Fibroblast of skin of right biceps (primary cell): ENCODE measurements at places on chromosomes 7 and 10.

DNA sequence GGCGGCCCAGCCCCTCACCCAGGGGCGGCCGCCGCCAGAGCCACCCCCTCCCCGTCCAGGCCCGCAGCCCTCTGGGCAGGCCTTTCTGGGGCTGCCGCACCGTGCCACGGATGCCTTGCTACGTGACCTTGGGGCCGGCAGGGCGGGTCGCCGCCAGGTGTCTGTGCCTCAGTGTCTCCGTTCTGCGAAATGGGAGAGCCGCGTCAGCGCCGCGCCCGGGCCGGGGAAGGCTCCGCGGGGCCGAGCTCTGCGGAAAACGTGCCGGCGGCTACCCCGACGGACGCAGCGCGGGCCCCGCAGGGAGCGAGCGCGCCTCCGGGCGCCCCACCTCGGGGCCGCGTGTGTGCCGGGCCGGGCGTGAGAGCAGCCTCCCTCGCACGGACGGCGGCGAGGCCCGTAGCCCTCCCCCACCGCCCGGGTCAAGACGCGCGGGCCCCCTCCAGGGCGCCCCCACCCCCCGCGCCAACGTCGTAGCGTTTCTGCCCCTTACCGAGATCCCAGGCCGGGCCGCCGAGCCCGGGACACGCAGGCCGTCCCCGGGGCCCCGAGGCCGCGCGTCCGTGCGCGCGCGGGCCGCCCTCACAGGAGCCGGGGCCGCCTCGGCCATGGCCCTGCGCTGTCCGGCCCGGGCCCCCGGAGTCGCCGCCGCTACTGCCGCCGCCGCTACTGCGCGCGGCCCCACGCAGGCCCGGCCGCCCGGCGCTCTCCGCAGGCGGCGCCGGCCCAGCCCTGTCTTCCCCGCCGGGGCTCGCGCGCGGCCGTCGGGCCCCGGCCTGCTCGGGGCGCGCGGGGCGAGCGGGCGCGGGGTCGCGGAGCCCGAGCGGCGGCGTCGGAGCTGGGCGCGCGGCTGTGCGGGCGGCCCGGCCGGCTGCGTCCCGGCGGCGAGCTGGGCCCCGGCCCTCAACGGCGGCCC, 1.1 kb downstream of the ZNF777 start:
- DNase-seq, result peak; percentile 20

- no peak for DNase-seq
Observed at GRCh38 chr10:60871215-60871614, 72.8 kb downstream of the RHOBTB1 start.

- DNase-seq, result peak; percentile 99
Observed at GRCh38 chr7:48084727-48085432, 4.2 kb upstream of the UPP1 start.

GRCh38 chr7:134865001-134865845, 85.8 kb downstream of the CALD1 start:
- peak; percentile 34 for DNase-seq

- peak; percentile 40 for DNase-seq
Observed at GRCh38 chr10:7789390-7789789, 1.4 kb downstream of the ATP5F1C start.

- no peak for DNase-seq
Observed at GRCh38 chr7:5350600-5351385, 68.0 kb downstream of the SLC29A4 start.

DNA sequence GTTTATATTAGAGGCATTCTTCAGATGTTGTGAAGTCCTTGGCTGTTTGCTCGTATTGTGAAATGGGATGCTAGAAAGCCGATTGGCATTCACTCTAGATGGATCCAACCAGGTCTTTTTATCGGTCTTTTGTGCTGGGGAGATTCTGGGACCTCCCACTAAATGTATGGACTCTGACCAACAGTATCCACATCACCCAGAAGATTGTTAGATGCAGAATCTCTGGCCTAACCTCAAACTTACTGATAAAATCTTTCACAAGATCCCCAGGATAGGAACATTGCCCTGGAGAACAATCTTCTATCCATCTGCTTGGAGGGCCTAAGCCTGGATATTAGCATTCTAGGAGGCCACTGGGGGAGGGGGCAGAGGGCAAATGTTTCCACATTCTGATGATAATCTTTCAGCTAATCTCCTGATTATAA, 160.9 kb downstream of the PLXDC2 start:
- DNase-seq, result no peak

DNA sequence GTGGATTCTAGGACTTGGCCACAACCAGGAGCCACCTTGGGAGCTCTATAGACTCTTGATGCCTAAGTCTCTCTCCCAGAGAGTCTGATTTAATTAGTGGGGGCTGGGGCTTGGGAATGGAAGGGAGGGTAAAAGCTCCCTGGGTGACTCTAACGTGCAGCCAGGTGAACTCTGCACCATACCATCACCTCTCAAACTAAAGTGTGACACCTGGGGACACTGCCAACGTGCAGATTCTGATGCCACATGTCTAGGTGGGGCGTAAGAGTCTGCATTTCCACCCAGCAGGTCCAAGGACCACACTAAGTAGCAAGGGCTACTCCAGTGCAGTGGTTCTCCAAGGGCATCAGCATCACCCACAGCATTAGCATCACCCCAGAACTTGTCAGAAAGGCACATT, 28.3 kb downstream of the LRRC20 start:
- DNase-seq, result no peak

DNA sequence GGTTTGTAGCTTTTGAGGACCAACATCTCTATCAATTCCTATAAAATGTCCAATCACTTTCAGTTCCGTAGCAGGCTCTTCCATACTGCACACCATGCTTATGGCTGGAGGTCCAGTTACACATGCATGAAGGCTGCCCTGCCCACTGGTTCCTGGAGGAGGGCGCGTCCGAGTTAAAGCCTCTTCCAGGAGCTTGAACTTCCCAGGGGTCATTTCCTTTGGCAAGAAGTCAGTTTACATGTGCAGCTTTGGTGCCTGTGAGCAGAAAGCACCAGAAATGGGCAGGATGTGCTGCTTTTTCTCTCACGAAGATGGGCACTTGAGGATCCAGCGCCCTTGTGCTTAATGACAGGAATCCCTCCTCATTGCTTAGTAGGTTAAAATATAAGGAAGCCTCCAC, 17.6 kb upstream of the PHYH start:
- DNase-seq, result no peak

DNA sequence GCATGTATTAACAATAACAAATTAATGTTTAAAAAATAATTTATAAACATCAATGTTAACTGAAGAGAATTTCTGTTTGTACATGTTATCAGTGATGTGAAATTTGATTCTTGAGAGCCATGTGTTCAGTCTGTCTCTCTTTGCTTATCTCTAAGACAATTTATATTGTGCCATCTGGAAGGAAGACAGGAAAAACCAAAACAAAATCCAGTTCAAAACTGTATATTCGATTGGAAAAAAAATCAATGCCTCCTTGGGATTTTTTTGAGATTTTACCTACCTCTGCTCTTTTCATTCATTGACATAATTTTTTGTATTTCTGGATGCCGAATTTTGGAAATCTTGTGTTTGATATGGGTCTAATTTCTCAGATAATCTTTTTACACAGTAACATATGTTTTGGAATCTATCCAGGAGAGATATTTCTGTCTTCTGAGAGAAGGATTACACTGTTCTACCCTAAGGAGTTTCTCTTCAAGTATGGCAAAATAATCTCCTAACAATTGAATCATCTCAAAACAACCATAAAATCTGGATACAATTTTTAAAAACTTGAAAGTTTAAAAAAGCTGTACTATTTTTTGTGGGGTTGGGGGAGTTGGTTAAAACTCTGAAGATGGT, 311.9 kb upstream of the GNAI1 start:
- no peak for DNase-seq

DNA sequence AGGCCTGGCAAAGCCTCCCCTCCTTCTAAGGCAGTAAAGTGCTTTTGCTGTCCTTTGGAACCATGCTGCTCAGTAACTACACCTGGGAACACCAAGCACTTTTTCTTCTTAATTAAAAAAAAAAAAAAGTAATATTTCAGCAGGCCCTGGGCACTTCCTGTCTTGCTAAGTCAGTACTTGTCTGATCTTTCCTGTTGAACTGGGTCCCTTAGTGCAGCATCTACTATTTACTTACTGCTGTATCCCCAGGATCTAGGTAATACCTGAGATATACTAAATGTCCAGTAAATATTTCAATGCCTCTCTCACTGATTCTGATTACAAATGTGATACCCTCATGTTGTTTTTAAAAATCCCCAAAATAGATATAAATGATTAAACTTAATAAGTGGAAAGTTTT, 77.4 kb downstream of the PPP1R3C start:
- DNase-seq, result no peak

GRCh38 chr10:69757553-69758309, 44.0 kb upstream of the COL13A1 start:
- peak; percentile 84 for DNase-seq

- DNase-seq, result no peak
Observed at GRCh38 chr10:95500097-95500496, 61.1 kb downstream of the SORBS1 start.

GRCh38 chr7:157830331-157830730, 493.5 kb downstream of the DNAJB6 start:
- no peak for DNase-seq

DNA sequence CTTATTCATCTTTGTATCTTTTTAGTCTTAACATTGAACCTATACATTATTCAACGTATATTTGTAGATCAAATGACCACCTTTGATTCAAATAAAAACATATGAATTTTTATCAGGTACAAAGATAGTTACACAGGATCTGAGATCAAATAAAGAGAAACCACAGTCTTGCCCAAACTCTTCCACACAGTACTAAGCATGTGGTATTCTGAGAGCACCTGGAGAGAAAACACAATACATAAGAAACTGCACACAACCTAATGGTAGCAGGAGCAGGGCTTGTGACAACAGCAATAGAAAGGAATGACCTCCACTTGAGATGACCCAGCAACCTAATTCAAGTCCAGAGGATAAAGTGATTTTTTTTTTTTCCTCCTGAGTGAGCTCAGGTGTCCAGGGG, 6.5 kb upstream of the WASL start:
- no peak for DNase-seq

- DNase-seq, result no peak
Observed at GRCh38 chr10:8637640-8638039, 583.2 kb downstream of the GATA3 start.

DNA sequence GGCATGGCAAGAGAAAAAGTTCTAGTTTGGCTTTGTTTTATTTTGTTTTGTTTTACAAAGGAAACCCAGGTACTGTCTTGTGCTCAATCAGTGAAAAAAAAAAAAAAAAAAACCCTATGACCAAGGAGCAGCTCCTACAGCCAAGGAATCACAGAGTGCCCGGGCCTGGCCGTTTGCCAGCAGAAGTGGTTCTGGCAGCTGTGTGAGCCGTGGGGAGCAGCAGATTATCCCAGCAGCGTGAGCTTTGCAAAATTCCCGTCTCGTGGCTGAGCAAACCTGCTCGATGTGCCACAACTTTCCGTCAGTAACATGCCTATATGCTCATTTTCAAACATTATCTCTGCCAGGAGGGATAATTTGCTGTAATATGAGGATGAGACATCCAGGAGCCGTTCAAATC, 293.7 kb downstream of the POU6F2 start:
- DNase-seq, result peak; percentile 57

DNA sequence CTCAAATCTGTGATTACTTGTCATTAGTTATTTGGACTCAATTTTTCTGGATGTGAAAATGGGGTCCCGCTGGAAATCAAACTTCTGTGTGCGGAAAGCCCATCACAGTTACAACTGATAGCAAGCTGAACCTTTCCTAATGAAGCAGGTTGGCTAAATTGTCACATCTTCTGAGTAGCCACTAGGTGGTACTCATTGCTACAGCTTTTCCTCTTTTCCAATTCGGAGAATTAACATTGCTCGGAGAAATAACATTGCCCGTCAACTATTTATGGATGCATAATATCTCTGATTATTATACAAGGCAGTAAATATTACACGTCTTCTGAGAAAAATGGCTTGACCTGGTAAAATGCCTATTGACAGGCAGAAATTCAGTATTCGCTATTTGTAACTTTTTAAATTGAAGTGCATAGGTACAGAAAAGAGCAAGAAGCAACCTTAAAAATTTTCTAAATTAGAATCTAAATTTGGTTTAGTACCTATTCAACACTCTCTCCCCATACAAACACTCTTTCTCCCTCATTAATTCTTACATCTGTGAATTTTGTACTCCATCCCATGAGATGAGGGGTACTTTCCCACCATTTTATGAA, 17.3 kb upstream of the BLOC1S2 start:
- DNase-seq, result peak; percentile 14

DNA sequence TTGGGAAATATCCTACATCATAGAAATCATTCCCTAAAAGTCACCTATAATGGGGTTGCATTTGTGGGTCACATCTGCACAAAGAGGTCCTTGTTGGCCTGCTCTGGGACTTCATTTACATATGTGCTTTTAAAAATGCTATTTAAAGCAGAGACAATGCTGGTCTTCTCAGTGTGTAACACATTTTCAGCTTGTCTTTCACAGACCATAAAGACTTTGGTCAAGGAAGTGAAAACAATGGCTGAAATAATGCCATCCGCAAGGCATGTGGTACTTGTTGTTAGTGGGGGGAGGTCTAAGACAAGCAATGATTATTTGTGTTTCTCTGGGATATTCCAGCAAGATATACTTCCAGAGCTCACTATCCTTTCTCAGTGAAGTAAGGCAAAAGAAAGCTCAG, 84.6 kb upstream of the PDLIM1 start:
- DNase-seq, result no peak

- DNase-seq, result no peak
Observed at GRCh38 chr7:55690-56248, 136.6 kb upstream of the FAM20C start.

DNA sequence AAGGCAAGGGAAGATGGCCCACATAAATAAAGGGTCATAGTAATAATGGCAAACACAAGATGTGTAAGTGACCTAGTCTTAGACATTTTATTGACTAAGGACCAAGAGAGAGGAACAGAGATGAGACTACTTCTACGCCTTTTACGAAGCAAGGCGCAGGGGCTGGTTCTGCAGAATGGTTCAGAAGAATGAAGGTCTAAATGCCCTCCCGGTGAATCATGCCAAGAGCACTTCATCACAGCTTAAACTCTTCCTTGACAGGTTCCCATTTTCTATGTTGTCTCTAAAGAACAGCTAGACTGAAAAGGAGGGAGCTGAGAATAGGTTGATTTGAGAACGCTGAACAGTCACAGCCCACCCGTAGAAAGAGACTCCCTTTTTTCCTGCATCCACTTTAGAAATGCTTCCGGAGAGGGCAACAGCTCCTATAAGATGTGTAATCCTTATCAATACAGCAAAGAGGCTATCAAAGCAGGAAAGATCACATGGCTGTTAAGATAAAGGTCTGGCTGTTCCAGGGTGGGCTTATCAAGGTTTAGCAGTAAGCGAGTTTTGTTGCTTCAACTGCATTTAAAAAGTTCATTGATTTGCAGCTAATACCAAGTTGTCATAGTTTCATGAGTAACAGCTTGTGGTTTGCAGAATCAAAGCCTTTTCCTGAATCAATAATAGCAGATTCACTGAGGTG, 93.4 kb upstream of the AUTS2 start:
- no peak for DNase-seq

GRCh38 chr10:60350400-60350799, 39.3 kb downstream of the ANK3 start:
- peak; percentile 13 for DNase-seq

GRCh38 chr7:73976761-73977618, 51.0 kb upstream of the ELN start:
- peak; percentile 87 for DNase-seq
